B cell (primary cell): ENCODE measurements at places on chromosomes 5 and 9.

GRCh38 chr5:98772415-98773213 lies 849 bp upstream of the RGMB start:
- H3K4me1 ChIP-seq: peaks cover 47% of the 10 kb centered on the region
- peaks cover 2% of the 10 kb centered on the region for H3K36me3 ChIP-seq
- peak; percentile 25 for DNase-seq
- peak overlapping the region; percentile 78 for H3K27ac ChIP-seq
- peaks cover 9% of the 10 kb centered on the region for H3K27me3 ChIP-seq
- peak overlapping the region; percentile 78 for H3K4me3 ChIP-seq

DNA sequence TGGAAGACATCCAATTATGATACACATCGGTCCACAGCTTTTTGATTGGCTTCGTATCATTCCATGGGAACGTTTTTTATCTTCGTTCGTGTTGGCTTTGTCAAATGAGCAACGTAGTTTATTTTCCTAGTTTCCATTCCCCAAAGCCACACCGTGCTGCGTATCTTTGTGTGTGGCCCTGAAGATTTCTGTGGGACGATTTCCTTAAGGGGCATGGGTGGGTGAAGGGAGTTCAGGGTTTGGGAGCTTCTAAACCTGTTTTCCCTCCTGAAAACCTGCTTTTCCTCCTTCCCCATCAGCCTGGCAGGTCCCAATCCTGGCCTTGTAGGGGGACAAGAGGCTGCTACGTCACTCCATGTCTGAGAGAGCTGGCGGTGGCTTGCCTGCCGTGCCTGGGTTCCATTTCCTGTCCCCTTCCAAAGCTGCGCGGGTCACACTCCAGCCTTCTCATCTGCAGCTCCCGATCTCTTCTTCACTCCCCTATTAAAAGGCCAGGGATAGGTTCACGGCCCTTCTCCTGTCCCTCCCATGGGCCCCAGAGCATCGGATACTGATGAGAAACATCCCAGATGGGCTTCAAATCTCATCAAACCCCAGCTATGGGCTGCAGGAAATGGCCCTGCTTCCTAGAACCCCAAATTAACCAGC lies 23.5 kb upstream of the ASS1 start:
- H3K27me3 ChIP-seq: no peaks in the 10 kb centered on the region
- no peaks in the 10 kb centered on the region for H3K36me3 ChIP-seq
- H3K27ac ChIP-seq: no peak overlapping the region

DNA sequence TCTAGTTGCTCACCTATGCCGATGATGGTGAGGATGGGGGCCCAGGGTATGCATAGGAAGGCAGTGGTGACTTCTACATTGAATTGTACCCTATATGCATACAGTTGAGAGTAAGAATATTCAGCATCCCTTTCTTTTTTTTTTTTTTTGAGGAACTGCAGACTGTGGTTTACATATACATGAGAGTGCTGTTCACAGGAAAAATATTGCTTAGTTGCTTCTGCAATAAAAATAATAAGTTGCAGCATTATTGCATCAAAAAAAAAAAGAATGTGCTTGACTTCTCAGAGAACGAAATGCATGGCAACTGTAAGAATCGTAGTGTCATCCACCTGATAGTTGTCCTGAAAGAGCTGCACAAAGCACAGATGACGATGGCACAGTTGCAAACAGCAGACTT lies 52.8 kb downstream of the PTCD2 start:
- no peaks in the 10 kb centered on the region for H3K36me3 ChIP-seq
- no peak overlapping the region for H3K27ac ChIP-seq
- no peak for DNase-seq
- H3K27me3 ChIP-seq: peaks cover 4% of the 10 kb centered on the region

GRCh38 chr9:93823245-93824072 lies 131.7 kb downstream of the BARX1 start:
- H3K4me1 ChIP-seq: no peaks in the 10 kb centered on the region
- no peak for DNase-seq
- H3K27ac ChIP-seq: no peak overlapping the region

- no peaks in the 10 kb centered on the region for H3K27me3 ChIP-seq
- no peaks in the 10 kb centered on the region for H3K4me1 ChIP-seq
- no peak overlapping the region for H3K4me3 ChIP-seq
- H3K36me3 ChIP-seq: no peaks in the 10 kb centered on the region
Measured at GRCh38 chr9:128051932-128052709, 15.0 kb downstream of the NAIF1 start.

DNA sequence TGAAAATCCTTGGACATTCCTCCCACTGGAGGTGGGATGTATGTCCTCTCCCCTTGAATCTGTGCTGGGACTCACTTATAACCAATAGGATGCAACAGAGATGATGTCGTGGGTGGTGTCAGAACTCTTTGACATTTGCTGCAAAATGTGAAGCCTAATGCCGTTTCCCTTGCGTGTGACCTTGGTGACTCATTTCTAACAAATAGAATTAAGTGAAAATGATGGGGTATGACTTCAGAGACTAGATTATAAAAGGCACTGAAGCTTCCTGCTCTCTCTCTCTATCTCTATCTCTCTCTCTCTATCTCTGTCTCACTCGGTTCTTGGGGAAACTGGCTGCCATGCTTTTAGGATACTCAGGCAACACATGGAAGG lies 126.1 kb upstream of the STC2 start:
- H3K4me1 ChIP-seq: no peaks in the 10 kb centered on the region
- H3K27ac ChIP-seq: no peak overlapping the region
- H3K36me3 ChIP-seq: no peaks in the 10 kb centered on the region
- no peaks in the 10 kb centered on the region for H3K27me3 ChIP-seq
- DNase-seq: no peak

- no peak overlapping the region for H3K4me3 ChIP-seq
- no peaks in the 10 kb centered on the region for H3K36me3 ChIP-seq
- no peak overlapping the region for H3K27ac ChIP-seq
- H3K27me3 ChIP-seq: no peaks in the 10 kb centered on the region
Measured at GRCh38 chr5:29972597-29972996, 1220.9 kb upstream of the CDH6 start.

- H3K36me3 ChIP-seq: no peaks in the 10 kb centered on the region
- no peak overlapping the region for H3K4me3 ChIP-seq
- H3K27ac ChIP-seq: no peak overlapping the region
- no peaks in the 10 kb centered on the region for H3K4me1 ChIP-seq
Measured at GRCh38 chr5:82799361-82800077, 277.7 kb downstream of the TMEM167A start.

- H3K27me3 ChIP-seq: no peaks in the 10 kb centered on the region
- DNase-seq: no peak
- no peaks in the 10 kb centered on the region for H3K36me3 ChIP-seq
- H3K4me1 ChIP-seq: no peaks in the 10 kb centered on the region
Measured at GRCh38 chr5:36273809-36274526, 27.7 kb downstream of the RANBP3L start.

DNA sequence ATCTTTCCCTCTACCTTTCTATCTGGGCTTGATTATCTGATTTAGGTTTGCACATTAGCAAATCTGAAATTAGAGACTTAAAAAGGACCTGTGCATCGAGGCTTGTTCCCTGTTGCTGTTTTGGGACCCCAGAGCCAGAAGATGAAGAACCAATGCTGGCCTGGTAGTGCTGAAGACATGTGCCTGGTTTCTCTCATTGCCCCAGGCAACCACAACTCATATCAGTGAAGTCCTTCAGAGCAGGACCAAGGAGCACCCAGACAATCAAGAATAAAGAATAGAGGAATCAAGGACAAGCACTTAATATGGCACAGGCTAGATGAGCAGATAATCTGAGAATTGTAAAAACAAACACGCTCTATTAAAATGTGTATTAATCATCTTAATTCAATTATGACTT lies 362.7 kb downstream of the DMRTA1 start:
- no peak overlapping the region for H3K4me3 ChIP-seq
- H3K4me1 ChIP-seq: no peaks in the 10 kb centered on the region
- no peaks in the 10 kb centered on the region for H3K36me3 ChIP-seq

DNA sequence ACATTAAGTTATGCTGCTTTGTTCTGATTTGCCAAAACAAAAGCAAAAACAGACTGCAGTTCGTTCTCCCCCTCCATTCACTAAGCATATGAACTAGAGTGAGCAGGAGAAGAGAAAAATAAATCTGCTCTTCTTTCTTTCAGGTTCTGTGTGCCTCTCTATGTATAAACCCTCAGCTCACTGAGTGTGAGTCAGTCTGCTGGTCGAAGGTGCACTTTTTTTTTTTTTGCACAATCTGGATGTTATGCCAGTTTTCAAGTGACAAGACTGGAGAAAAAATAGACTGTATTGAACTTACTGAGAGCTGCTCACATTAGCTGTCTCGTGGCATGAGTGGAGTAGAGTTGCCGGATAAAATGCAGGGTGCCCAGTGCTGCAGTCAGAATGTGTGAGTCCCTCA lies 244.6 kb upstream of the ATP10B start:
- no peaks in the 10 kb centered on the region for H3K36me3 ChIP-seq
- no peak overlapping the region for H3K4me3 ChIP-seq
- H3K27me3 ChIP-seq: no peaks in the 10 kb centered on the region
- H3K27ac ChIP-seq: no peak overlapping the region

GRCh38 chr5:143186623-143187022 lies 216.9 kb downstream of the NR3C1 start:
- no peaks in the 10 kb centered on the region for H3K27me3 ChIP-seq
- peaks cover 14% of the 10 kb centered on the region for H3K4me1 ChIP-seq
- H3K36me3 ChIP-seq: no peaks in the 10 kb centered on the region
- no peak overlapping the region for H3K27ac ChIP-seq
- H3K4me3 ChIP-seq: no peak overlapping the region

DNA sequence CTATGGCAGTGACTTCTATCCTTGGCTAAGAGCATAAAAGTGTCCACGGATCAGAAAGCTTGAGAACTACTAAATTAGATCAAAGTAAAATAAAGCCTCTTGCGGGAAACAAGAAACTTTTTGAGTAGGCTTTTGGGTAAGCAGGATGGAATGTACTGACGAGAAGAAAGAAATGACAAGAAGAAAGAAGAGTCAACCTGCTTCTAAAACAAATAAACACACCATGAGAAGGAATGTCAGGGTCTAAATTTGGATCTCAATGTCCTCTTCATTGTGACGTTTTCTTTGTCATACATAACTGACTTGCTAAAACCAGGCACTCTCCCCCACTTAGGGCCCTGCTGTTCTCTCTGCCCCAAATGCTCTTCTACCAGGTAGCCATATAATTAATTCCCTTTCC lies 290.1 kb upstream of the PTGER4 start:
- no peak overlapping the region for H3K27ac ChIP-seq
- peaks cover 38% of the 10 kb centered on the region for H3K4me1 ChIP-seq
- H3K36me3 ChIP-seq: no peaks in the 10 kb centered on the region

DNA sequence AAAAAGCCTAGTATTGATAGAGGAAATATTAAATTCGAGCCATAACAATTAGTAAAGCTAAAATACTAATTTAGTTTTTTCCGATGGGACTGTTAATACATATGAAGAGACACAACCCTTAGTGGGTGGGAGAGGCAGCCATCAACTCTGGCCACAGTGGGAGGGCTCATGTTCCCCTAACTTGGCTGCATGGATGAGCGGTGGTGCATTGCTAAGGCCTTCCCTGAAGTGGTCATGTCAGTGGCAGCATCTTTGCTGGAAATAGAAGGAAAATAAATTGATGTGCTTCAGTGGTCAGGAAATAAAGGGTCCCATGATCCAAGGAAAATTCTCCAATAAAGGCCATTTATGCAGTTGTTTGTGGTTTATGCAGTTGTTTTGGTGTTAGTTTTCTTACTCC lies 33.9 kb upstream of the F2RL2 start:
- H3K27ac ChIP-seq: no peak overlapping the region
- H3K27me3 ChIP-seq: no peaks in the 10 kb centered on the region
- no peak for DNase-seq
- no peak overlapping the region for H3K4me3 ChIP-seq
- peaks cover 4% of the 10 kb centered on the region for H3K36me3 ChIP-seq

- DNase-seq: peak; percentile 24
- no peaks in the 10 kb centered on the region for H3K4me1 ChIP-seq
- H3K27ac ChIP-seq: no peak overlapping the region
- H3K36me3 ChIP-seq: no peaks in the 10 kb centered on the region
Measured at GRCh38 chr9:100714372-100715099, 136.7 kb downstream of the CAVIN4 start.

DNA sequence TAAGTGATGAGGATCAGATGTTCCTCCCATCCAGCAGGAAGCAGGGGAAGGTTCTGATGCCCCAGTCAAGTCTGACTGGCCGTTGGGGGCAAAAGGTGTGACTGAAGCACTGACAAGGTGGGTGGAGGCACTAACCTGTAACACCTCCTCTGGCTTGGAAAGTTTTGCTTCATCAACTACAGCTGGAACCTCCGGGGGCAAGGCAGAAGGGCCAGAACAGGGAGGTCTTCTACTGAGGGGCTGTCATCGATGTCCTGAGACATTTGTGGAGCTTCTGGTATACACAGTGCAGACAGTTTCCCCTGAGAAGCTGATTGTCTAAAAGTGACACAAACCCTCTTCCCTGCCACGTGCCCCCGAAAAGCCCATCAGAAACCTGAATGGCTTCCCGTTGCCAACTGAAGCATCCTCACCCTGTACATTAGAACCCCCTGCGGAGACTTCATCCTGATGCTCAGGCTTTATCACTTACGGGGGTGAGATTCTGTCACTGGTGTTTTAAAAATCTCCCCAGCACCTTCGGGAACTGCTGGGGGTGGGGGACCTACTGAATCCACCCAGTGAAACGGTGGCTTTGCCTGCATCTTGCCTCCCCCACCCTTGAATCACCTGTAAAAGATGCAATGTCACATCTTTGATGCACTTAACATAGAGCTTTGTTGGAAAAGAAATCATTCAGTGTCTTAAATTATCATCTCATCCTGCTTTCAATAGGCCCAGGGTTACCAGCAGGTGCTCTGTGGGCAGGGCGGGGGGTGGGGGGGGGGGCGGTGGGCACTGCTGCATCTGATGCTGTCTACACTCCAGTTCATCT lies 24.6 kb downstream of the TRAF1 start:
- H3K4me1 ChIP-seq: peaks cover 57% of the 10 kb centered on the region
- H3K36me3 ChIP-seq: no peaks in the 10 kb centered on the region
- DNase-seq: no peak
- H3K27me3 ChIP-seq: no peaks in the 10 kb centered on the region
- H3K27ac ChIP-seq: peak overlapping the region; percentile 77
- H3K4me3 ChIP-seq: no peak overlapping the region

GRCh38 chr5:179240561-179240960 lies 104.7 kb downstream of the ADAMTS2 start:
- no peak overlapping the region for H3K4me3 ChIP-seq
- H3K27me3 ChIP-seq: no peaks in the 10 kb centered on the region
- H3K36me3 ChIP-seq: no peaks in the 10 kb centered on the region
- H3K27ac ChIP-seq: no peak overlapping the region
- DNase-seq: no peak
- no peaks in the 10 kb centered on the region for H3K4me1 ChIP-seq

DNA sequence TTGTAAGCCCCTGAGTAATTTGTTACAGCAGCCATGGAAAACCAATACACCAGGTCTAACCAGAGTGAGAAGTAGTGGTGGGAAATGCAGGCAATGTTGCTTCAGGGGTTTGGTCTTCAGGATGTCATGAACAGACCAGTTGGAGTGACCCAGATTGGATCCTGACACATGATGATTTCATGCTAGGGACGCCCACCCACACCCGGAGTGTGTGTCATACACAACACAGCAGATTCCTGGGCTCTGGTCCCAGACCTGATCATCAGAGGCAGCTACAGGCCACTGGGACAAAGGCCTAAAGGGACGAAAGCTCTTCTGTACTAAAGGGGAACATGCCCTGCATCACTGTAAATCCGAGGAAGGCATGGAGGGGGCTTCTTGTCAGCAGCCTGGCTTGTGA lies 194.2 kb downstream of the NSG2 start:
- H3K4me3 ChIP-seq: no peak overlapping the region
- H3K36me3 ChIP-seq: no peaks in the 10 kb centered on the region
- no peak overlapping the region for H3K27ac ChIP-seq
- no peaks in the 10 kb centered on the region for H3K27me3 ChIP-seq

- H3K4me1 ChIP-seq: no peaks in the 10 kb centered on the region
- no peak for DNase-seq
- no peaks in the 10 kb centered on the region for H3K27me3 ChIP-seq
- no peak overlapping the region for H3K27ac ChIP-seq
Measured at GRCh38 chr5:138714694-138715093, 38.5 kb upstream of the CTNNA1 start.
